ENCODE measurements at places on chromosomes 7 and 10.

GRCh38 chr7:15326044-15326644 lies 235.7 kb downstream of the AGMO start:
- no peak for DNase-seq

DNA sequence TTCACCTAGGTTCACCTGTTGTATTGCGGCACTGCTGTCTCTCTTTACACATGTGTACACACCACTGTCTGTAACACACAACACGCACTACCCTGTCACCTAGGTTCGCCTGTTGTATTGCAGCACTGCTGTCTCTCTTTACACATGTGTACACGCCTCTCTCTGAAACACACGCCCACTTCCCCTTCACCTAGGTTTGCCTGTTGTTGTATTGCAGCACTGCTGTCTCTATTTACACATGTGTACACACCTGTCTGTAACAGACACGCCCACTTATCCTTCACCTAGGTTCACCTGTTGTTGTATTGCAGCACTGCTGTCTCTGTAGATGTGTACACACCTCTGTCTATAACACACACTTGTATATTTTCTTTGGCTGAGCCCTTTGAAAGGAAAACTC lies 51.5 kb downstream of the WDR37 start:
- DNase-seq = no peak

DNA sequence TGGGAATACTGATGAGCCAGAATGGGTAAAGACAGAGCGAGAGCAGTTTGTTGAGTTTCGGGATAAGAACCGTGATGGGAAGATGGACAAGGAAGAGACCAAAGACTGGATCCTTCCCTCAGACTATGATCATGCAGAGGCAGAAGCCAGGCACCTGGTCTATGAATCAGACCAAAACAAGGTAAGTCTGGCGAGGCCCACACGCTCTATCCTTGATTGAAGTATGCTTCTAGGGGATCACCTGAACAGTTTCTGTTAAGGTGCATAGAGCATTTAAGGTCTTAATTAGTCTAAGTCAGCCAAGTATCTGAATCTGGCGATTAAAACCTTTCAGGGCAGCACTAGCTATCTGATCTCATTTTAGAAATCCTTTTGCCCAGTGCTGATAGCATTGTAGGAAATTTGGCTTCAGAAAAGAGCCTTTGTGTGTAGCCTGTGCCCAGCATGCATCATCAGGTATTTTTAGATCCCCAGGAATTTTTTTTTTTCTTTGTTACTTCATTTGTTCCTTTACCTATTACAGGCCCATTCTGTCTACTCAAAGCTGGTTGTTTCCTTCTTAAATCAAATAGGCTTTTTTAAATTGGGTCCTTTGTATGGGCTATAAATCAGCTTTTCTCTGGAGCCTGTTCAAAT lies 8.0 kb downstream of the OPN1SW start:
- DNase-seq = no peak

GRCh38 chr10:78408671-78409472 lies 375.2 kb downstream of the RPS24 start:
- no peak for DNase-seq

DNA sequence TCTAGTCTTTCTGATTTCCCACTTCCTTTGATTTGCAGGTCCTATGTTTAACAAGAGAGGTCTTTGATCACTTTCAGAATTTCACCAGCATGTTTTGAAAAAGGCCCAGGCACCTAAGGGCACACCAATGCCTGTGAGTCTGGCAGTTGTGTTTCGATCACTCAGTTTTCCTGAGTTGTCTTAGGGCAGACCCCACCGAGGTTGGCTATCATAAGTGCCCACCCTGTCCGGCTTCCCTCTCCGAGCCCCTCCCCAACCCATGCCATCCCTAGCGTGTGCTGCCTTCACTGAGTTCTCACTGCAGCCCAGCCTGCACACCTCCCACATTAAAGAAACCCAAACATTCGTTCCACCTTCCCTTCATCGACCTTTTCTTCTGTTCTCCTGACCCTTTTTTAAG lies 257.9 kb downstream of the GRID1 start:
- no peak for DNase-seq

DNA sequence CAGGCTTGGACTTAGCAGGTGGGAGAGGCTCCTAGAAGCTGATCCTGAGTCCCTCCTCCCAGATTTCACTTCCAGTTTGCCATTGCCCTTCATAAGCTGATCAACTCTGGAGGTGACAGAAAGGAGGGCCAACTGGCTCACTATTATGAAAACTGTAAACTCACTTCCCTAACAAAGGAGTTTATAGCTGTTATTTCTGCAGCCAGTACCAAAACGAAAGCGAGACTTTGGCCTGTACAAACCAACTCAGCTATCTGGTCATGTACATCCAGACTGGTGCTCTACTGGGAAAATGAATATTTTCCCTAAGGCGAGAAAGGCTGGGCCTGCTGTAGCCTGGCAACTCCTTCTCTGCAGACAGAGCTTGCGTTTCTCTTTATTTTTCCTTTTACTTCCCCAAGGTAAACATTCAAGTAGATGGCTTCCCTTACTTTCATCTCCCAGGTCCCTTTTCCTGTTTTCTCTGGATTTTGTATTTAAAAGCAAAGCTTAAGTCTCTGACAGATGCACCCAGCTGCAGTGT lies 54.7 kb downstream of the GALNT17 start:
- no peak for DNase-seq

DNA sequence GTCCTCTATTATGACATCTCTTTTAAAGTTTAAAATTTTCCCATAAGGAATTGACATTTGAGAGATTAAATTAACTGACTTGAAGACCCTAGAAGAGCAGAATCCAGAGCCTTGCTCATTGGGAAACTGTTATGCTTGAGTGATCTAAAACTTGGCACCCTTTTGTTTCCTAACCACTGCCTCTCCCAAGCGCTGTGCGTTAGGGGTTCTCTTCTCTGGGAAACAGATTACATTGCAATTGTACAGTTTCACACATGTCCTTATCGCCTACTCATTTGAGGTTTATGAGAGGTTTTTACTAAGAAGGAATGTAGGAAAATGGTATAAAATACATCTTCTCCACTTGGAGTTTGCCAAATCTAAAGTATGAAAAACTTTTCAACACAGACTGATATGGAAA lies 126.8 kb upstream of the AMPH start:
- DNase-seq = no peak

GRCh38 chr10:69061305-69062161 lies 26.4 kb upstream of the SRGN start:
- DNase-seq = peak; percentile 70

- no peak for DNase-seq
Observed at GRCh38 chr7:89908736-89909135, 245.5 kb upstream of the STEAP1 start.

GRCh38 chr10:91410638-91411371 lies 661 bp downstream of the HECTD2 start:
- DNase-seq = peak; percentile 27

DNA sequence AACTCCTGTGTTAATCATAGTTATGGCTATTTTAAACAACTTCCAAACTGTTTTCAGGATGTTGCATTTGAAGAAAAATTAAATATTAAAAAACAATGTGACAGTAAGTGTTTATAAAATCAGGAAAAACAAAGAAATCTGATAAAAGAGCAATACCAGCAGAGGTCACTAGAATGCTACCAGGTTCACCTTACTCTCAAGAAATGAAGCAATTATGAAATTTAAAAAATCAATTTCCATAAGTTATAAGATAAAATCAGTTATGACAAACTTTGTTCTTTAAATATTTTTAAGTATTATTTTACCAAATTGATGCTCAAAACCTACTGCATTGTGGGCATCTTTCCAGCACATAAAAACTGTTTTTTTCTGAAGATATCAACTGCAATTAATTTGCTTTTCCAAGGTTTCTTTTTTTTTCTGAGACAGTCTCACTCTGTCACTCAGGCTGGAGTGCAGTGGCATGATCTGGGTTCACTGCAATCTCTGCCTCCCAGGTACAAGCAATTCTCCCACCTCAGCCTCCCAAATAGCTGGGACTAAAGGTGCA lies 50.7 kb upstream of the RHEB start:
- DNase-seq = no peak

DNA sequence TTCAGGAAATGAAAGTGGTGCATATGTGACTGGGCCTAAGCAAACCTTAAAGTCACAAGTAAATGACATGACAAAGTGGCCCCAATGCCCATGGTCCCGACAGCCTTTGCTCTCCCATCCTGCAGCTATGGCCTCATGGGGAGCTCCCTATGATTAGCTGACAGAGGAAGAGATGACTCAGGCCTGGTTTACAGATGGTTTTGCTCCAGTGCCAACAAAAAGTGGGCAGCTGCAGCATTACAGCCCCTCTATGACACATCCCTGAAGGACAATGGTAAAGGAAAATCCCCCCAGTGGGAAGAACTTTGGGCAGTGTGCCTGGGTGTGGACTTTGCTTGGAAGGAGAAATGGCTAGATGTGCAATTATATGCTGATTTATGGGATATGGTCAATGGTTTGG lies 105.1 kb upstream of the ADCY1 start:
- DNase-seq = no peak

- no peak for DNase-seq
Observed at GRCh38 chr10:96637709-96638108, 50.9 kb upstream of the TM9SF3 start.

GRCh38 chr7:107824858-107825257 lies 21.8 kb upstream of the SLC26A3 start:
- no peak for DNase-seq

Data from CD4-positive, alpha-beta T cell treated with Interleukin-4 for 1 hour (primary cell).